Activated CD8-positive, alpha-beta memory T cell treated with anti-CD3 and anti-CD28 coated beads for 1 hour (primary cell): ENCODE measurements at places on chromosomes 3 and 15.

GRCh38 chr3:47646362-47646761, 67.7 kb upstream of the CSPG5 start:
- no peak for DNase-seq

- DNase-seq = no peak
Measured at GRCh38 chr3:129184396-129184657, 631 bp upstream of the CNBP start.

DNA sequence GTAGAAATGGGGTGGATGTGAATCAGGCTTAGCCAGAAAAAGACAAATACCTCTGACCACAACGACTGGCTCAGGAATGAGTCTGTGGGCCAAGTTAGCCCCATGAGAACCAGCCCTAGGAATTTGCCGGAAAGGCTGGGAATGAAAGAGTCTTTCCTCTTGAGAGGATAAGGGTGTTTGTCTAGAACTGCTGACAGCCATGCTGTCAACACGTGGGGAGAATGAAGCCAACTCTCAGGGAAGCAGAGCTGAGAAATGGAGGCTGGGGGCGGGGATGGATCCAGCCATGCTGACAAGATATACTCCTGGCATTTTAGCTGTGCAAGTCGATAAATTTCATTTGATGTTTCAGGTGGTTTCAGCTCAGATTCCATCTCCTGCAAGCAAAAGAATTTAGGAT, 10.6 kb upstream of the SLC6A1 start:
- DNase-seq = no peak

- DNase-seq = no peak
Measured at GRCh38 chr3:42823351-42823750, 14.1 kb downstream of the ACKR2 start.

- no peak for DNase-seq
Measured at GRCh38 chr3:153028381-153028780, 133.6 kb upstream of the RAP2B start.

- DNase-seq = no peak
Measured at GRCh38 chr3:195009616-195010015, 261.3 kb downstream of the XXYLT1 start.

GRCh38 chr3:127820221-127820825, 2.0 kb downstream of the MGLL start:
- no peak for DNase-seq

- no peak for DNase-seq
Measured at GRCh38 chr3:31356941-31357340, 175.8 kb upstream of the STT3B start.

- no peak for DNase-seq
Measured at GRCh38 chr15:70030851-70031250, 66.9 kb downstream of the TLE3 start.

GRCh38 chr3:170835336-170835735, 34.7 kb downstream of the RPL22L1 start:
- no peak for DNase-seq

- DNase-seq = no peak
Measured at GRCh38 chr3:15064299-15064834, 748 bp downstream of the MRPS25 start.

GRCh38 chr3:49869525-49870126, at the start of gene CAMKV:
Gene CAMKV, minus strand, starts transcription at chr3:49869906. Its CDS starts 7,518 bp downstream, at chr3:49862388.
- DNase-seq = no peak

- no peak for DNase-seq
Measured at GRCh38 chr3:183576487-183577107, 21.1 kb upstream of the KLHL6 start.

DNA sequence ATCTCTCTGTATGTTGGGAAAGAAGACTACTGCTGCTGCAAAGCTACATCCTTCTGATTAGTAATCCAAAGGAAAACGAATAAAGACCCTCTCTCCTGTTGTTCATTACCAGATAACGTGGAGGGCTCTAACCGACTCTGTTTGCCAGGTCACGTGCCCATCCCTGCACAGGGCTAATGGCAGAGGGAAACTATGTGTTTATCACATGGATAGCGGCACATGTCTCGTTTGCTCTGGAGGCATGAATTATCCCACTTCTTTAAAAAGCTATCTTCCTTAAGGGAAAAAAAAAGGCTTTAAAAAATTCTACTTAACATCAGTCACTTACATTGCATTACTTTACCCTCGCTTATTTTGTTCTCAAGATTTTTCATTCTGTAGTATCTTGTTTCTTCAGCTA, 32.9 kb upstream of the APEH start:
- no peak for DNase-seq

GRCh38 chr15:38864827-38865581, 300.4 kb upstream of the RASGRP1 start:
- DNase-seq = no peak

DNA sequence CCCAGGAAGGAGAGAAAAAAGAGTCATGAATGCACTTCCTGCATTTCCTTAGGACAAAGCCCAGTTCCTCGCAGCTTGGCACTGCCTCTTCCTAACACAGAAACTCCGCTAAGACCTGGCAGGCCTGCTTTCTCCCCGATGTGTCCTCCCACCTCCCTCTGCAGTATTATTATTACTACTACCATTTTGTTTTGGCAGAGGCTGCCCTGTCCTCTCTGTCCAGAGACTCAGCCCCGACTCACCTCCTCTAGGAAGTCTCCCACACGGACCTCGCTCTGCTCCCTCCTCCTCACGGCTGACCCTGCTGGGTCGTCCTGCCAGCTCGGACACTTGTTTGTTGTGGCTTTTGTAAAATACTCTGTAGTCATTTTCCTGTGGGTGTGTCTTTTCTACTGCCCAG, 107.2 kb upstream of the HACD2 start:
- no peak for DNase-seq

- peak; percentile 59 for DNase-seq
Measured at GRCh38 chr3:107240183-107241091, 136.8 kb upstream of the CCDC54 start.

- DNase-seq = no peak
Measured at GRCh38 chr15:26037369-26037768, 174.2 kb upstream of the ATP10A start.

DNA sequence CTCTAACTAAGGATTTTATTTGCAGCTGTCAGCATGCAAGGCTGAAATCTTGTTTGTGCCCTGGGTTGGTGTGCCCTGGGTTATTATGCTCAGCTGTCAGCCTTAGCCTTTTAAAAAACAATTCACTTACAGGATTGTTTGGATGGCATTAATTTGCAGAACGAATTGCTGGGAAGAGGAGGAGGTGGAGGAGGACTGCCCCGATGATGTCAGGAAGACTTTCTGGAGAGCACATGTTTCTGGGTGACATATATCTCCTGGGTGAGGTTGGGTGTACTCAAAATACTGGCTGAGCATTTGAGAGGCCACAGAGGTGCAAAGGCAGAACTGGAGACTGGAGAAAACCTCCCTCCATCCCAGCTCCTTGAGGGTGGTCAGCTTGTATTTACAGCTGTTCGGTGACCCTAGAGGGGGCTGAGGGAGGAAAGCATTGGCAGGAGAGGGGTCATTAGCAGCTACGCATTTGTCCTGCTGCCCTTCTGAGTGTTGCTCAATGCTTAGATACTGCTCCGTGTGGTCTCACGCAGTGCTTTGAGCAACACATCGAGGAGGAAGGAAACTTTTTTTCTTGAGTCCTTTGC, 59.8 kb upstream of the PSMD6 start:
- DNase-seq = no peak

DNA sequence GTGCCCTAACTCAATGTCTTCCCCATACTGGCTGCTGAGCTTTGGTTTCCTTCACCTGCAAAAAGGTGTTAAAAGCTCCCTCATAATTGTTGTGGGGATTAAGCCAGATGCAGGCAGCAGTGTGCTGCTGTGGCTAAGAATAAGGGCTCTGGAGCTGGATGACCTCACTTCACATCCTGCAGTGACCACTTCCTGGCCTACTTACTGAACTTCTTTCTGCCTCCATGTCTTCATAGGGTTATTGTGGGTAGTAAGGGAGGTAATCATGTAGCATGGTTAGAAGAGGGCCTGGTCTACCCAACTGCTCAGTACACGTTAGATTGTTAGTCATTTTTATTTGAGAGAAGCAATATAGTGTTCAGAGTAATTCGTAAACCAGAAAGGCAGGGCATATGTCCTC, 18.4 kb downstream of the GYG1 start:
- DNase-seq = peak; percentile 11

GRCh38 chr3:116423945-116424344, 21.3 kb downstream of the LSAMP start:
- DNase-seq = no peak

DNA sequence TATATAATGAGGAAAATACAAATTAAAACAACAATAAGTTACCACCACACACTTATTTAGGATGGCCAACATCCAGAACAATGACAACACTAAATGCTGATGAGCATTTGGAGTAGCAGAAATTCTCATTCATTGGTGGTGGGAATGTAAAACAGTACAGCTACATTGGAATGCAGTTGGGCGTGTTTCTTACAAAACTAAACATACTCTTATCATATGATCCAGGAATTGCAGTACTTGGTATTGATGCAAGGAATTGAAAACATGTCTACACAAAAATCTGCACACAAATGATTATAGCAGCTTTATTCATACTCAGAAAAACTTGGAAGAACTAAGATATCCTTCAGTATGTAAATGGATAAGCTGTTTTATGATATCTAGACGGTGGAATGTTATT, 594.2 kb downstream of the ZBBX start:
- DNase-seq = no peak

DNA sequence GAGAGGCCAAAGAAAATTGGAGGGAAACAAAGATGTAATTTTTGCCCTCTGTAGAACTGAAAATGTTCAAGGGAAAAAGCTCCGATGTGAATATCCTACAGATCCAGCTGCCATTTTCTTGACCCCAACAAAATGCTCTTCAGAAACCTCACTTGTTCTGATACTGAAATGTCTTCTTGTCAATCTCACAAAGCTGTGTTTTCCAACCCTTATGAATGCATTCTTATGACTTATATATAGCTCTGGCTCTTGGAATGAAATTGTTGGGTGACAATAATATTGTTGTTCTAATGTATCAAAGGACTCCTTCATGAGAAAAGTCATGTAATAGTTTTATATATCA, 157.1 kb upstream of the TGFBR2 start:
- no peak for DNase-seq

DNA sequence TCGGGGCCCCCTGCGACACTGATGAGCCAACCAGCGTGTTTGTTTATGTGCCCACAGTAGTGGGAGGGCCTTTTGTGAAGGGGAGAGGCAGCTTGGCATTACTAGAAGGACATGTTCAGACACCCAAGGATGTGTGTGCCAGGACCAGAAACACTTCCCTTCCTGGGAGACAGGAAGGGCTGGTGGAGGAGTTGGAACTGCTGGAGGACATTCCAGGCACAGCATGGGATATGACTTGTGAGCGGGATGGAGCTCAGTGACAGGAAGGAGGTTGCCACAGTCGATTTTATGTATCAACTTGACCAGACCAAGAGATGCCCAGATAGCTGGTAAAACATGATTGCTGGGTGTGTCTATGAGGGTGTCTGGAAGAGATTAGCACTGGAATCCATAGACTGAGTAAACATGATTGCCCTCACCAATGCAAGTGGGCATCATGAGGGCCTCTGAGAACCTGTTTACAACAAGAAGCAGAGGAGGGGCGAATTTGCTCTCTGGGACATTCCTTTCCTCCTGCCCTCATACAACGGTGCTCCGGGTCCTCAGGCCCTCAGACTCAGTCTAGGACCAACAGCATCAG, 106.4 kb upstream of the TLE3 start:
- DNase-seq = no peak

DNA sequence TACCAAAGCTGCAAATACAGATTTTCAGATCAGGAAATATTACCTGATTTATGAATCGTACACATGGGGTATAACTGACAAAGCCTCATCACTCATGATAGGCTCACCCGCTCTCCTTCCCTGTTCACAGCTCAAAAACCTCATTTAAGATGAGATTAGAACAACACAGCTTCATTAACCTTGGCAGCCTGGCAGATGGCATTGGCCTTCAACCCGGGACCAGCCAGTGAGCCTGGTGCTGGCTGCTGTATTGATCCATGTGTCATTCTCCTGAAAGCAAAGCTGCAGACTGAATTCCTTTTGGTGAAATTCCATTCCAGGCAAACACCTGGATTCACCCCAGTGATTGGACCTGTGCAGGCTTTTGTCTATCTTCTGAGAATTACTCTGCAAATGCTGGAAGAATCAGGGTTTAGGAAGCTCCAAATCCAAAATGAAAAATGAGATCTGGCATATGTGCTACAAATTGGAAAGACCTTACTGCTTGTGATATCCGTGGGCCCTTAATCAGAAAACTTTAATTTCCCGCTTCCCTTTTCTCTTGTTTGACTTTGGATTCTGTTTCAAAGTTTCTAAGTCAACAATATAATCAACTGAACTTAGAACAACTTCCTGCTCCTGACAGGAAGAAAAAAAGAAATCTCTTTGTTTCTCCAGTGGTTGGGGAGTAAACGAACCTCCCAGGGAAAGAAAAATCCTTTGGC, 189.1 kb upstream of the KBTBD8 start:
- no peak for DNase-seq

GRCh38 chr3:18424213-18424728, 868 bp downstream of the SATB1 start:
- no peak for DNase-seq

DNA sequence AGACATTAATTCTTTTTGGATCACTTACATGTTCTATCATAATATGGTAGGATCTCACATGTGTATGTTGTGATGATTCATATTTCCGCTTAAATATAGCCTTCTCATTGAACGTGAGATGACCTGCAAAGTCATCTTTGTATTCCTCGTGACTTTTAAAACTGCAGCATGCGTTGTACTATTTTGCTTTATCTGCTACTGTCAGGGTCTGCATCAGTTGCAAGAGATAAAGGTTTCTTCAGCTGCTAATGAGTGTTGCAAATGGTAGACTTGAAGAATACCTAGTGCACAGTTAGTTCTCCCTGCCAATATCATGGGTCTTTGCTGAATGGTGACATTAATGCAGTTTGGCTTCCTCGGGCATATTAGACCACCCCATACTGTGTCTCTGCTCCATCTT, 31.8 kb downstream of the REC114 start:
- DNase-seq = no peak

DNA sequence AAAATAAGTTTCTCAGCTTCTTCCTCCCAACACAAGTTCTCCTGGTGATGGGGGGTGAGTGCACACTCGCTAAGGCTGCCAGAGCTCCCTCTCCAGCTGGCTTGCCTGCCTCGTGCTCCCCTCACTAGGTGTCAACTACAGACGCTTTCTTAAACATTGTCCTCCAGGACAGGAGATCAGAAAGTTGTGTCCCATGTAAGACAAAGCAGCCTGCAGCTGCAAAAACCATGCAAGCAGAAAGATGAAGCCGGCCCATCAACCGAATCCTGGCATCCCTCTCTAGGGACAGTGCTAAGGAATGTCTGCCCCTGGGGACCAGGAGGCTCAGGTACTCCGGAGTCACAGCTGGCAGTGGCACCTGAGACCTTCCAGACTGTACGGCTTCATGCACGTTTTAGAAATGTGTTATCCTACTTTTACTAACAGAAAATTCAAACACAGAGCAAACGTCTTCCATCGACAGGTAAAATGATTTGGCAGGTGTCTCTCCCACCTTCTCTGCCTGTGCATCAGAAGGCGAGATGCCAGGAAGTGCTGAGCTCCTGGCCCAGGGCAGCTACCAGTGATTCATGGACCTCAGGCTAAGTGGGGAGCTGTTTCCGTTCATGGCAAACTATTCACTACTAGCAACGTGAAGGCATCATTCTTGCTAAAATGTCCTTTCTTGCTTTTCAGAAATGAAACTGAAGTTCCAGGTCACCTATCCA, 246.1 kb downstream of the ADAMTS17 start:
- no peak for DNase-seq
